ENCODE measurements at places on chromosomes 11 and 22.
A peak's percentile ranks its signal among the peaks of the same experiment; 100 is the strongest.

GRCh38 chr22:20578192-20578591 is 70.8 kb downstream of the MED15 start:
- DNase-seq: no peak

- DNase-seq: no peak
Measured at GRCh38 chr11:58316142-58316541, 42.7 kb downstream of the OR5B17 start.

GRCh38 chr11:125807909-125808308 is 20.0 kb downstream of the PATE3 start:
- no peak for DNase-seq

DNA sequence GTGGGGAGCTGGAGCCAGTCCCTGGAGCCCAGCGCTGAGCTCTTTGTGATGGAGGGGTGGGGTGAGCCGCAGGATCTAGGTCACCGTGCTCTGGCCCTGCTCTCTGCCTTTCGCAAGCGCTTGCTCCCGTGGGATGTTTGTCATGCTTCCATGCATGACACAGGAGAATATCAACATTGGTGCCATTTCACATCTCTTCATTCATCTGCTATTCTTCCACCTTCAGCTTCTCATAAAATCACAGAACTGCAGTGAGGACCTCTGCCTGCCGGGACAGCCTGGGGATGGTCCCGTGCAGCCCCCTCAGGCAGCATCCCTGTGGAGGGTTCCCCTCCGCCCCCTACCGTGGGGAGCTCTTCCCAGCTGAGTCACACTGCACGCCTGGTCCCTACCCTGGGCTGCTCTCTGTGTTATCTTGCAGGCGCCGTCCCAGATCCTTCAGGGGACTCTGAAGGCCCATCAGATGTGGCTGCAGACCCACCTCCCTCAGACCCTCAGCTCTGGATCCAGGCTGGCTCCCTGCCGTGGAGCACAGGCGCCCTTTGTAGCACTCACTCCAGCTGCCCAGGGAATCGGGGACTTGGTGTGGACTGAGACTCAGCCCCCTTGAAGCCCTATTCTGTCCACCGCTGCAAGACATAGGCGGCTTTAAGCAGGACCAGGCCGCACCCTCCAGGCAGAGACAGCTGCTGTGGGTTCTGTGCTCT is 5.1 kb upstream of the SEPTIN5 start:
- no peak for DNase-seq

DNA sequence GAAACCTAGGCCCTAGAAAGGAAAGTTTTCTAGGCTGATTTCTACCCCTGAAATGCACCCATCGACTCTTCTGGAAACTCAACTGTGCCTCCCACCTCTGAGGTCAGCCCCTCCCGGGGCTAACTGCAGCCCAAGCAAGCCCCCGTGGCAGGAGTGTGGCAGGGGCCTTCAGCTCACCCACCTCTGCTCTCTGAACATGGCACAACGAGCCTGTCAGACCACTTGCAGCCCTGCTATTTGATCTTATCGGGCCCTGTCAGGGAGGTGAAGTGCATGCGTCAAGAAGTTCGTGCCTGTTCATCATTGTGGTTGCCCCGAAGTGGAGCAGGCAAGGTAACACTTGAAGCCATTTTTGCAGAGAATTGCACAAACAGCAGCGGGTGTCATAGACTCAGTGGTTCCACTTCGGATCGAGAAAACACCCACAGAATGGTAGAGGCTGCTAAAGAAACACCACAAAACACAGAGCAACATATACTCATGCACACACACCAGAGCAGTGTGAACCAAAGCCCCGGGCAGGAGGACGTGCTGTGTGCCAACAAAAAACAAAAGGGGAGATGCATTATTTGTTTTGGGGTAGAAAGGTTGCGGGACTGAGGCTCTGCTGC is 262.7 kb downstream of the ETS1 start:
- DNase-seq: peak; percentile 65

GRCh38 chr22:42880815-42881214 is 23.7 kb upstream of the ARFGAP3 start:
- DNase-seq: no peak

Measured in stimulated activated CD8-positive, alpha-beta memory T cell treated with anti-CD3 and anti-CD28 coated beads, Interleukin-12 subunit alpha, Interleukin-12 subunit beta, amount 100 ng/mL, for 4 hours (primary cell).